ENCODE measurements at places on chromosomes 13 and 19.

- no peak for DNase-seq
These were observed 14.9 kb upstream of the GPR18 start for GRCh38 chr13:99273128-99273527.

- no peak for DNase-seq
These were observed 448.2 kb downstream of the LIG4 start for GRCh38 chr13:107767119-107767518.

- DNase-seq: peak; percentile 4
These were observed 36.6 kb downstream of the MUC16 start for GRCh38 chr19:8973501-8974091.

DNA sequence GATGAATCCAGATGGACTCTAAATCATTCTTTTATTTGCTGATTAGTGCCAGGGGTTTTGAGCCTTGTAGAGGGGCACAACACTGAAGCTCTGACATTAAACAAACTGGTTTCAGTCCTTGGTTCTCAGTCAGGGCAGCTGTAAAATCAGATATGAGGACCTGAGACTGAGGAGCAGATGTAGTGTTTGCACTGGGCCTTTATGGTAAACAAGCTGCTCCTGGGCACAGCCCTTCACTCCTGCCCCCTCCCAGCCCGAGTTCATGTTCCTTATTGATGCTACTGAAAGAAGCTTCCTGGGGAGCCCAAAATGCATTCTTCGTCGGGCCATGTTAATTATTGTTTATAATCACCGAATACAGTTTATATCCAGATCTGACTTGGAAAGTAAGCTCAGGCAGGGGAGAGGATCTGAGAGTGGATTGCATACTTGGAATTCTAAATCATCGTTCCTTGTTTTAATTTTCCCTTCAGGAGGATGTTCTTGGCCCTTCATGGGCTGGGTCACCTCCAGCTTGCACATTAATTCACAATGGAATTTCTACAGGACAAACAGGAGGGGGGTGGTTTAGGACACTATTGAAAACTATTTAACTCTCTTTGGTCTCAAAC, 213.5 kb downstream of the FGF9 start:
- no peak for DNase-seq

DNA sequence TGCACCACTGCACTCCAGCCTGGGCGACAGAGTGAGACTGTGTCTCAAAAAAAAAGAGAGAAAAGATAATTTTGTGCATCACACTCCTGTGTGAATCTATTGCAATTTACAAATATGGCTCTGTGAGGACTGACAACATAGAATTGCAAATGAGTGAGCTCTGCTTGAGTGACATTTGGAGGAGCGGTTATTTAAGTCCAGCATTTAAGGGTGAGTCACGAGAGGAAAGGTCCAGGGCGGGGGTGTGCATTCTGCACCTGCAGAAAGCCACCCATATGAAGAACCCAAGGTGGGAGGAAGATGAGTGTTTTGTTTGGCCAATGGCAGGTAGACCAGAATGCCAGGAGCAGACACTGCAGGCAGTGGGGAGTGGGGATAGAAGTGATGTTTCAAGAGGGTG, 58.5 kb downstream of the DGKH start:
- DNase-seq: no peak

DNA sequence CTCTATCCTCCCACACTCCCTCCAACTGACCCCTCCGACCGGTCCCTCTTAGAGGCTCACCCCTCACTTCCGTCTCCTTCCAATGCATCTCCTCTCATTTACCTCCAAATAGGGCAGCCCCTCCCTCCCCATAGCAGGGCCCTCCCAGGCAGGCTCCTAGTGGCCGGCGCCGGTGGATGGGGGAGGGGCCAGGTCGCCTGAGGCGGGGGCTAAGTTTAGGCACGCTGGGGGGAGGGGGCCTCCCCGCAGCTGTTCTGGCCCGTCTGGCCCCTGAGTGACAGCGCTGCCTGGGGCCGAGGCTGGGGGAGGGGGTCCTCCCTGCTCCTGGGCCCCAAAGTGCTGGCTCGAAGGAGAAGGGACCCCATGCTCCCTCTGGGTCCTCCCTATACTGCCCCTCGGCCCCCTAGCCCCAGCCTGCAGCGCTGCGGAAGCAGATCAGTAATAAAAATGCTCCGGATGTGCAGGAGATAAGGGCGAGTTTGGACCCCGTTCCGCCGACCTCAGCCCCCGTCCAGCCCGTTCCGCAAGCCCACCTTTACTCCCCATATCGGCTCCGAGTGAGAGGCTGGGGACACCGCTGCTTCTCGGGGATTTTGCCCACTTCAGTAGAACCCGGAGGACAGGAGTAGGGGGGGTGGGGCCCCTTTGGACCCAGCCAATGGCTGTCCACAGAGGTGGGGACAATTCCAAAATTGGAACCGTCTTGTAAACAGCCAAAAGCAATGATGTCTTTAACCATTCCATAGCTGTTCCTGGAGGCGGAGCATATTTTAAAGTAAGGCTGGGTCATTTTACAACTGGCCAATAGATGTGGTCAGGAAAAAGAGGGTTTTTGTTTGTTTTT, 4.0 kb downstream of the RTN2 start:
- no peak for DNase-seq

- DNase-seq: peak; percentile 20
These were observed 8.9 kb downstream of the TSHZ3 start for GRCh38 chr19:31340042-31341025.

GRCh38 chr19:33767898-33768413, 28.7 kb upstream of the KCTD15 start:
- DNase-seq: peak; percentile 42

DNA sequence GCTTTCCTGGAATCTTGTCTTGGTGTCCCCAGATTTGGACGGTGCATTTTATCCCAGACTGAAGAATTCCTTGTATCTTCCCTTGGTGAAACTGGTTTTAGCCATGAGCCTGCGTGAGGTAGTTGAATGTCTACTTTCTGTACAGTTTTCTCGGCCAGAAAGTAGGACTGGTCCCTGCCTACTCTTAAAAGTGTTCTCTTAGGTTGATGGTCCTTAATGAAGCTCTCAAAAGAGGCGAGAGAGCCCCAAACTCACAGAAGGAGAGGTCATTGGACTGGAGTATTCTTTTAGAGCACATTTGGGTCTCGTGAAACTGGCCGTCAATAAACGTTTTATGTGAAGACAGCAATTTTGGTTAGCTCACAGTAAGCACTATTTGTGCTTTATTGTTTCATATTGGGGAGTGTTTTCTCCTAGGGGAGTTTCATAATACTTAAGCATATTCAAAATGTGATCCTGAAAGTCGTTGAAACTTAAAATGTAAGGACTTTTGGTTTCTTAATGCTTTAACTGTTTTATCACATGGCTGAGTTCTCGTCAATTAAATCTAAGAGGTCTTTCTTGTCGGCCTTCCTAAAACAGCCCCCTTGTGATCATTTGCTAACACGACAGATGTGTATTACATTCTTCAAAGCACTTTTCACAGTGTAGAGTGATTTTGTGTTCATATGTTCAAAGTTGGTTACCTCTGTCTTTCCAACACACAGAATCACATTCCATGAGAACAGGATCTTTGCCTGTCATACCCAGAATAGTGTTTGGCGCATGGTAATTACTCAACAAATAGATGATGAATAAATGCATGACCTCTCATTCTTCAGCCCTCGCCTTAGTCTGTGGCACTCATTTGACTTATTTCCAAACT, 889 bp downstream of the GTF2F2 start:
- no peak for DNase-seq

- no peak for DNase-seq
These were observed 208.0 kb downstream of the DLEU7 start for GRCh38 chr13:50635504-50635903.
